ENCODE measurements at places on chromosomes 1 and 21.

DNA sequence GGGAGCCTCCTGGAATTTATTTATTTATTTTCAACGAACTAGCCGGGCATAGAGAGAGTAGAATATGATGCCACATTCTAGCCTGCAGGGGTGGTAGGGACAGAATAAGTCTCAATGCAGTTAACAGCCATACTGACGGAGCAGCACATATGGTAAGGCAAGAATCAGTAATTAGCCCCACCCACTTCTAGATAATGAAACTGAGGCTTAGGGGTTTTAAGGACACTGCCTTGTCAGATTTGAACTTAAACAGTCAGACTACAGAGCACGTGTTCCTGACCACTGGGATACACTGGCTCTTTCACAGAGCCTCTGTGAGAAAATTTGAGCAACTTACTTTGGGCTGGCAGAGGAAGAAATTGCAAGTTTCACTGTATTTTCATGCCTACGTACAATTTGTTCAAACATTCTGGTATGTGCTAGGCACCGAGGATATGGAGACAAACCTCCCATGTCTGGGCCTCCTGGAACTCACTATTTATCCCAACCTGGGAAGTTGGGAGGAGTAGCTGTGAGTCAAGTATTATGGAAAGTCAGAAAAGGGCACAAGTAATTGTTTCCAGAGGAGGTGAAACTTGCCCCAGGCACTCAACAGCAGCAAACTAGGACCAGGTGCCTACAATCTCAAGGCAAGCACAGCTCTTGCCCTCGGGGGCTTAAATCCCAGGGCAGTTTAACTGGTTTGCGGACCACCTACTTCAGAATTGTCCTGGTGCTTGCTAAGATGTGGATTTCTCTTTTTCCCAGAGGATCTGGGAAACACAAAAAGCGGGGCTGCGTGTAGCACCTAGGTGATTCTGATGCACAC lies 1.6 kb upstream of the CLIC4 start:
- no peak for DNase-seq

DNA sequence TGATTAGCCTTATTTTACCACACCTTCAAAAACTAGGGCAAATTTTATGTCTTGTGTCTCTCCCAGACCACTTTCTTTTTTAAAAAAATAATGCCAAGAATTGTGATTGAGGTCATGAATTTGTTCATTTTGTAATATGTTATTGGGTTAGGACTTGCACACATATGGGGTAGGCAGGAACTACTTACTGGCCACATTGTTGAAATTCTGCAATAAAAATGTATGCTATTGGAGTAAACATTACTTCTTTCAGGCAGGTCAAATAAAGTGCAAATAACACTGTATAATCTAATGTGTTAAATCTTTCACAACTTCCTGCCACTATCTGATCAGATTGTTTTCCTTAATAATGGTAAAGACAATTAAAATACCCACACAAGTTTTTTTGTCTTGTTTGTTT lies 166.6 kb upstream of the COL11A1 start:
- no peak for DNase-seq

DNA sequence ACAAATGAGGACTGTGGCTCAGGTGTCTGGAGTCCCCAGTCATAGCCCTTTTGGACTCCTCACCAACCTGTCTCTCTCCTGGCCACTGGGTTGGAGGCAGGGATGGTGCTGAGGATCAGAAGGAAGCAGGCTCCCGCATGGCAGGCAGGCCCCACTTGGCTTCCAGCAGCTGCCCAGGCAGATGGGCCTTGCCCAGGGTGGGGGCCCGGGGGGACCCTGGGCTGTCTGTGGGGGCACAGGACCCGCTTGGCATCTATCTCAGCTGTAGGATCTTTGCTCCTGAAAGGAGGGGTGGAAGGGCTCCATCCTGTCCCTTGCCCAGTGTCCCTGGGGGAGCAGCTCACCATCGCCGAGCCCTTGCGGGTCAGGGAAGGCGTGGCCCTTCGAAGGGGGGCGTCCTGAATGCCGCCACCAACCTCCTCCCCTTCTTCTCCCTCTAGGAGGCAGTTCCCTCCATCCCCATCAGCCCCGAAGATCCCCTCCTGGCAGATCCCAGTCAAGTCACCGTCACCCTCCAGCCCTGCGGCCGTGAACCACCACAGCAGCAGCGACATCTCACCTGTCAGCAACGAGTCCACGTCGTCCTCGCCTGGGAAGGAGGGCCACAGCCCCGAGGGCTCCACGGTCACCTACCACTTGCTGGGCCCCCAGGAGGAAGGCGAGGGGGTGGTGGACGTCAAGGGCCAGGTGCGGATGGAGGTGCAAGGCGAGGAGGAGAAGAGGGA lies 154.5 kb downstream of the PEX14 start:
- DNase-seq: no peak

GRCh38 chr1:1085171-1085841 lies 11.2 kb upstream of the RNF223 start:
- DNase-seq: no peak

GRCh38 chr1:220893701-220894024 lies 14.4 kb downstream of the HLX start:
- no peak for DNase-seq

DNA sequence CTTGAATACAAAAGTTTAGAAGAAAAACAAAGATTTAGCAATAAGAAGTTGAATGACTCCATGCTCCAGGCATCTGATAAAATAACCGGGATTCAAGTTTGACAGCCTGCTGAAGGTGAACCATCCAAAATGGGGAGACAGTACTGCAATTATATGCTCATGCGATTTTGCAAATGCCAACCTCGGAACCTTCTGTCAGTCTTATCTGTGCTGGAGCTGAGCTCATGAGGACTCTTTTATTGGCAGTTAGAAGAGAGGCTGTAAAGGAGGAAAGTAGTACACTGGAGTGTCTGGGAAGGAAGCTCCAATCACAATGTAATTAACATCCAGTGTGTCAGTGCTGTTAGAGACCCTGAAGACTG lies 170.0 kb downstream of the GALNT2 start:
- no peak for DNase-seq

GRCh38 chr1:218294546-218294945 lies 9.5 kb downstream of the RRP15 start:
- DNase-seq: no peak

DNA sequence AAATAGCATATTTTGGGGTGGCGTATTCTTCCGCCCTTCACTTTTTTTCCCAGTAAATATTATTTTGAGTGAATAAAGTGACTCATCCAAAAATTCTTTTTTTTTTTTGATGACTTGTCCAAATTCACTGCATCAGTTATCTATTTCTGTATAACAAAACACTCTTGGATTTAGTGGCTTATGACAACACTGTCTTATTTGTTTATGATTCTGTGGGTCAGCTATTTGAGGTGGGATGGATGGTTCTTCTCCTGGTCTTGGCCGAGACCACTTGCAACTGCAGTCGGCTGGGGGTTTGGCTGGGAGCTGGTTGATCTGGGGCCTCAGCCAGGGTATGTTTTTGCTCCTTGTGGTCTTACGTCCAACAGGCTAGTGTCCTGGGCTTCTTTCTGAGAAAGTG lies 39.9 kb upstream of the SRSF10 start:
- DNase-seq: no peak

- DNase-seq: no peak
Observed at GRCh38 chr1:3731583-3732433, 20.4 kb upstream of the CCDC27 start.

DNA sequence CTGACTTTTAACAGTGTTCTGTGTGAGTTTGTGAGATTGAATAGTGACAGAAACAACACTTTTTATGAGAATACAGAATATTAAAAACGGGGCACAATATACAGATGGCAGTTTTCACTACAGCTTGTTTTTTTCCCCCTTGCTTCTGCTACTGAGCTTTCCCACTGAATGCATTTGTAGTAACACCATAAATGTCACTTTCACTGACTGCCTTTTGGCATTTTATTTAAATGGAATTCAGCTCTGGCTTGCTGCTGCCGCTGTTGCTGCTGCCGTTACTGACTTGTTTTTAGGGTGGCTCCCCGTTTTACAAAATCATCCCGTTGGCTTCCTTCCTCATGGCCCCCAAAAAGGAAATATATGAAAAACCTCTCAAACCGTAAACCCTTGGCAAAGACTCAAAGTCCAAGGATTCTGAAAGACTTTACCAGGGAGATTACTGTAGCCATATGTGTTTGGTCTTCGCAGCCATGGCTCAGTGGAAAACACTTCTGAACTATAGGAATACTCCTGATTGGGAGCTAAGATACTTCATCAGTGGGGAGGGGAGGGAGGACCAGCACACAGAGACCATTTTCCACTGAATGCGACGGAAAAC lies 151.0 kb downstream of the NUF2 start:
- DNase-seq: no peak

DNA sequence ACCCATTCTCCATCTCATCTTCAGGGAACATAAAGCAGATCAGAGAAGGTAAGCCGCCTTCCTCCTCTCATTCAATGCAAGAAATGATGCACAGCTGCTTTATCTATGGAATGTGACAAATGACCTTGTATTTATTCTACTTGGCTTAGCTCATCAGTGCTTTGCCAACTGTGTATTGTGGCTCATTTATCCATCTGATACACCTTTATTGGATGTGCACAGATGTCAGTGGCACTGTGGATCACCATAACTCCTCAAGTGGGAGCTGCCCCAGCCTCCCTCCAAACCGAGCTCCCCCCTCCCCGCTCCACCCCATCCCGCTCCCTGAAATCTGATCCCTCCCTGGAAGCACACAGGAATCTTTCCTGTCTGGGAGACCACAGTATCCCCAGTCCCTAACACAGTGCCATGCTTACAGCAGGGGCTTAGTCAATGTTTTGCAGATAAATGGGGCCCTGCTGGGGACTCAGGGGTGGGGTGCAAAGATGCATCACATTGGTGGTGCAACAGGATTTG lies 156.0 kb upstream of the RAB4A start:
- DNase-seq: no peak

Measured in NCI-H446 treated with DMSO at 0.1 percent for 48 hours (cell line).